Activated T-cell treated with anti-CD3 and anti-CD28 coated beads, Interleukin-2, amount 50 U/mL, for 48 hours (primary cell): ENCODE measurements at places on chromosomes 4 and X.

DNA sequence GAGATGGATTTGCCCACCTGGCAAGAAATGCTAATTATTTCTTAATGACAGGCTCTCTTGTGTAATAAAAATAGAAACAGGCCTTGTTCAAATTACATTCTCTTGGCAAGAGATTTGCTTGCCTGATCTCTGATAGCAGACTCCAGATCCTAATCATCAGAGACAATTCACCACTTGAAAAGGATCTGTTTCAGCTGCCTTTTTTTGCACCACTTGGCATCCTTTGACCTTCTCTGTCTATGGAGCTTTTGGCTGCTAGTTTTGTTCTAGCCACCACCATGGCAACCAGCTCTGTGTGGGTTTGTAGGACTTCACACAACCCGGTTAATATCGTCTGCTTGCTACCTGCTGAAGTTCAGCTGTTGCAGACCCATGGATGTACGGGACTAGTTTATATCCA lies 241.1 kb upstream of the TLL1 start:
- no peak for DNase-seq

DNA sequence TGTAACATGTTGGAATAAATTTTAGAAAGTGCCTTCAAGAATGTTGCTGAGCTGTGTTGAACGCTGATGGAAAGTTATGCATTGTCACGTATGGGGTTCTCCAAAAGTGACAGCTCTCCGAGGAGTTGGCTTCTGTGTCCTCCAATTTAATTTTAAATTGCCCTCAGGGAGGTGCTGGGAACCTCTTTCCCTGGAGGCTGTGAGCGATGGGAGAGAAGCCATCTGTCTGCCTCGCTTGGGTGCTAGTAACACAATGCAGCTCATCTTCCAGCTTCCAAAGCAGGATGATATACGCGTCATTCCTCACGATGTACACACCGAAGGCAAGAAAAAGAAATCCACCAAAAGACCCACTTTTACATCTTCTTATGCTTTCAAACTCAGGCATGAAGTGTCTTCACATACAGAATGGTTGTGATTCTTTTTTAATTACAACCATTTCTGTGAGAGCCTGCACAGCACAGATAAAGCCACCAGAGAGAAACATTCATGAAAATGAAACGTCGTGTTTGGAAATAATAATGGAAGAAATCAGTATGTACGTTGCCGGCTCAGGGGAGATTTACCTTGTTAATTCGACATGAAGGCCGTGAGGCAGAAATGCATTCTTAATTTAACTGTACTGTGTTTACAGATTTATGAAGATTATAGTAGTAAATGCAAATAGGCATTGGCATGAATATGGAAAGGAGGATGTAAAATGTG lies 218.9 kb downstream of the ASMT start:
- DNase-seq: no peak

DNA sequence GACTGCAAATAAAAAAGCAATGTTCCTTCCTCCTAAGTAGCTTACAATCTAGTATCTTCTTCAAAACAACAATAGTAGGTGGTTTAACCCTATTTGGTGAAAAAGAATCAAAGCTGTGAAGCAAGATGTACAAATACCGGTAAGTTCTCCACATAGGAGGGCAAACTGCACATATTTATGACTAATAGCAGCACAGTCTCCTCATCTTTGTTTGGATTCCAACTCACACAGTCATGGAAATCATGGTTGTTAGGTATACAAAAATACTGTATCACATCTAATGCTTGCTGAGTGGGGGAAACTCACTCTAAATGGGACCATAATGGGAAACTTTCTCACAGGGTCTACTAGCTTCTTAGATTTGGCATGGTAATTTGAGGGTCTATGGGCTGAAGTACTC lies 597.2 kb downstream of the INPP4B start:
- DNase-seq: no peak

- DNase-seq: no peak
Measured at GRCh38 chr4:139011225-139011950, 4.2 kb upstream of the NOCT start.

GRCh38 chr4:73055241-73055897 lies 14.1 kb downstream of the COX18 start:
- DNase-seq: no peak

DNA sequence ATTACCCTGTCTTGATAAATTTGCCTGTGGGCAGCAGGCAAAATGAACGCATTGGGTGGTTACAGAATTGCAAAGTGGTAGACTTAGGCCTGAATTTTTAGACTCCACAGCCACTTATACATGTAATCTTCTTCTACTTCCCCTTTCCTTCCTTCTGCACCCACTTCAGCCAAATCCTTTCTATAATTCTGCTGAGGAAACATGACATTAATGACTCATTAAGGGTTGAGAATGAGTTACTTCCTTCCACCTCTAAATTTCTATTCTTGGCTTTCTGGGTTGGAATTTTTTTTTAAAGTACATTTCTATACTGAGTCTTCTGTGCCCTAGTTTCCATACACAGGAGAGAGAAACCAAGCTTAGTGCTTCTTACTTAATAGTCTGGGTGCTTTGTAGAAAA lies 10.1 kb downstream of the PAPSS1 start:
- DNase-seq: no peak

DNA sequence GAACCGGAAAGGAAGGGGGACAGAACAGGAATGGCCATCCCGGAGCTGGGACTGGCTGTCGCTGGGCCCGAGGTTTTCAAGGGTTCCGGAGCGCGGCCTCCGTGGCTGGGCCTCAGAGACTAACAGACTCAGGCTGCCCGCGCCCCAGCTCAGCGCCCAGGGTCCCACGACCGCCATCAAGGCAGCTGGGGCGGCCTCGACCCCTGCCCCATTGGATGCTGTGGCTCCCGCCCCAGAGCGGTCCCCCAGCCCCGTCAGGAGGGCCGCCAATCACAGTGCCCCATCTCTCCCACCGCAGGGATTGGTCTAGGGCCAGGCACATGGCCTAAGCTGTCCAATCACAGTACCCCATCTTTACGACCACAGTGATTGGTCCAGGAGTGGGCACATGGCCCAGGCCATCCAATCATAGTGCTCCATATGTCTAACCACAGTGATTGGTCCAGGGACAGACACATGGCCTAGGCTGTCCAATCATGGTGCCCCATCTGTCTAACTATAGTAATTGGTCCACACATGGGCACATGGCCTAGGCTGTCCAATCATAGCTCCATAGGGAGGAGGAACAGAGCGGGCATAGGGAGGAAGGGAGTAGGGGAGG lies 105.3 kb upstream of the NKX1-1 start:
- DNase-seq: no peak

GRCh38 chr4:129393976-129394375 lies 298.0 kb downstream of the C4orf33 start:
- DNase-seq: no peak

- no peak for DNase-seq
Measured at GRCh38 chrX:9253211-9253610, 211.6 kb upstream of the TBL1X start.
